ENCODE measurements at places on chromosomes 16 and 17. TPM values are rescaled to one million over a fixed set of nuclear protein-coding genes. Genes with fewer than 3 reads are reported as not detected.

GRCh38 chr17:41098481-41098880 is 539 bp upstream of the KRTAP4-8 start:
- no peak for DNase-seq

- no peak for DNase-seq
Observed at GRCh38 chr17:82449883-82450356, 632 bp downstream of the CYBC1 start.

DNA sequence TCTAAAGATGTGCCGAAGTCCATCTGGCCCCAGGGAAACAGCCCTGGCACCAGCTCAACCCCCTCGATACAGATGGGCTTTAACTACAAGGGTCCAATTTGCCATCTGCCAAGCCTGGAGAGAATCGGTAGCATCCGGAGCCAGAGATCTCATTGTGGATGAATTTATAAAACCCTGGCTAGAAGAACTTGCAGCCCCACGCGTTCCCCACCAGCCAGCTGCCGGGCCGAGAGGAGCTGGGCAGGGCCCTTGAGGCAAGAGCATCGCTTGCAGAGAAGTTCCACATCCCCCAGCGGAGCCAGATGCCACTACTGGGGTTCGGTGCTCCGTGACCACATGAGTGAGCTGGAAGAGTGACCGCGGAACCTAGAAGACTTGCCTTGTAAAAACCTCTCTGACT is 65.3 kb upstream of the NOL11 start:
- DNase-seq, result no peak

GRCh38 chr17:64787255-64787920 is 125.3 kb upstream of the SMURF2 start:
- DNase-seq, result no peak

DNA sequence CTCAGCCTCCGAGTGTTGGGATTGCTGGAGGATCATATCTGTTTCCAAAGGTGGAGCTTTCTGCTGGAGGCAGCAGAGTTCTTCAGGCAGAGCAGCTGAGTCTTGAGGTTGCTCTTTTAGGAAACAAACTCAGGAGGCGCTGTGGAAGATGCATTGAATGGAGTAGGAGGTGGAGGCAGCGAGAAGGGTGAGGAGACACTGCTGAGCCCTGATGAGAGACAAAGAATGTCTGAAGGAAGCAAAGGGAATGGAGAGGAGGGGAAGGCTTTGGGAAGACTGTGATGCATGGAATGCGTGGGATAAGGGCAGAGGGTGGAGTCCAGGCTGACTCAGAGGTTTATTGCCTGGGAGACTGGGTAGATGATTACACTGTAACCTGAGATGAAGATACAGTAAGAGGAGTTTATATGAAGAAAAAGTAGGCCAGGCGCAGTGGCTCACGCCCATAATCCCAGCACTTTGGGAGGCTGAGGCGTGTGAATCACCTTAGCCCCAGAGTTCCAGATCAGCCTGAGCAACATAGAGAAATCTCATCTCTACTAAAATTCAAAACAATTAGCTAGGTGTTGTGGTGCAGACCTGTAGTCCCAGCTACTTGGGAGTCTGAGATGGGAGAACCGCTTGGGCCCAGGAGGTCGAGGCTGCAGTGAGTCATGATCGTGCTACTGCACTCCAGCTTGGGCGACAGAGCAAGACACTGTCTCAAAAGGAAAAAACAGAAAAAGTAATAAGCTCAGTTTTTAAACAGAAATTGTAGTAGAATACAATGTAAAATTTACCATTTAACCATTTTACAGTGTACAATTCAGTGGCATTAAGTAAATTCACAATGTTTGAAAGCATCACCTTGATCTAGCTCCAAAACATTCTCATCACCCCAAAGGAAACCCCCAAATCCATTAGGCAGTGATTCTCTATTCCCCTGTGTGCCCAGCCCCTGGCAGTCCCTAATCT is 17.8 kb upstream of the TMEM219 start:
- DNase-seq, result no peak

CBLN1 gene
- not detected for total RNA-seq

FOXL1 gene
- not detected for total RNA-seq

- no peak for DNase-seq
Observed at GRCh38 chr17:47192554-47192953, 3.5 kb upstream of the CDC27 start.

DNA sequence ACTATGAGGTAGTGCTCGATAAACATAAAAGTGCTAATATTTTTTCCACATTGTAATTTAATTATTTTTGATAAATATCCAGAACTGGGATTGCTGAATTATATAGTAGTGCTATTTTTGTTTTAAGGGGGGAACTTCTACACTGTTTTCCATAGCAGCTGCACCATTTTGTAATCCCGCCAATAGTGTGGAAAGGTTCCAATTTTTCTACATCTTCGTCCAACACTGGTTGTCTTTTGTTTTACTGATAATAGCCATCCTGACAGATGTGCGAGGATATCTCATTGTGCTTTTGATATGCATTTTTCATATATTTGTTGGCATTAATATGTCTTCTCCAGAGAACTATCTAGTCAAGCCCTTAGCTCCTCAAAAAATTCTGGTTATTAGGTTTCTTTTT is 259.6 kb upstream of the KCNJ16 start:
- DNase-seq, result no peak

ALOX12 gene
- total RNA-seq, result not detected

DNA sequence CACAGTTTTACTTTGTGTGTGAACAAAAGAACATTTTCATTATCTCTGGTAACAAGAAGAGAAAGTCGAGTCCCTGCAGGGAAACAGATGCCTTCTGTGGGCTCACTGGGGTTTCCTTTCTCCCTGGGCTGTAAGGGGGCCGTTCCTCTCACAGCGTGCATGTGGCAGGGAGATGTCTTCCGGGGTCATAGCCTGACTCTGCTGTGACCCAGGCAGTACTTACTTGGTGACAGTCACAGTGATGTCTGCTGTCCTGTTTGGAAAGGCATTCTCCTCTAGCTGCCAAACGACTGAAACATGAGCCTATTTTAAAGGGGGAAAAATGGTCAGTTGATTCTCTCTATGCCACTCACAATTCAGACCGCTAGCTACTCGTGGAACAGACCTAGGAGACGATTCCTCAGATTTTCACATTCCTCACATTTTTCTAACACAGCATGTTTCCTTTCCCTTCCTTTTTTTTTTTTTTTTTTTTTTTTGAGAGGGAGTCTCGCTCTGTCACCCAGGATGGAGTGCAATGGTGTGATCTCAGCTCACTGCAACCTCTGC is 7.3 kb downstream of the HASPIN start:
- DNase-seq, result no peak

GRCh38 chr17:43970366-43970765 is 16.6 kb upstream of the PYY start:
- DNase-seq, result no peak

GRCh38 chr17:14922411-14922810 is 342.7 kb downstream of the PMP22 start:
- no peak for DNase-seq

CNGB1 gene
- not detected for total RNA-seq

GRCh38 chr16:35750701-35751104 is 2291.3 kb downstream of the TP53TG3F start:
- no peak for DNase-seq
